ENCODE measurements at places on chromosomes 16 and 17.

DNA sequence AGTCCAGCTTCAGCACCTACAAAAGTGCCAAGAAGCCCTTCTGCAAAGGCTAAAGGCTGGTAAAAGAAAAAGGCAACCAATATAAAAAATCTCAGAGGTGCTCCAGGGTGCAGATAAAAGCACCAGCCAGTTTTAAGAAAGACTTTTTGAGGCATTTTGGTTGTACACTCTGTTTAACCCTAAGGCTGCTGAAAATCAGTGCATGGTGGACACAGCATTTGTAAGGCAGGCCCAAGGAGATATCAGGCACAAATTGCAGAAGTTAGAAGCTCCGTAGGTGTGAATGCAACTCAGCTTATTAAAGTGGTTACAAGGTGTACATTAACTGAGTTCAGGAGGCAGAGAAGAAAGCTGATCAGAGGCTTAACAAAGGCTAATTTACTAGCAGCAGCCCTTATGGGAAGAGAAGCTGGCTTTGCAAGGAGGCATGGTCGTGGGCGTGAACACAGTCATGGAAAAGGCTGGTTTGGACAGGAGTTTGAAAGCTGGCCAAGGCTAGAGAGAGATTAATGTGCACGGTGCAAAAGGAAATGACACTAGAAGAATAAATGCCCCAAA, 21.1 kb downstream of the ACSM1 start:
- no peak for DNase-seq

- no peak for DNase-seq
These were observed 42.6 kb downstream of the CYTH1 start for GRCh38 chr17:78739331-78739931.

- DNase-seq: no peak
These were observed 17.5 kb upstream of the ADAM11 start for GRCh38 chr17:44741316-44741715.

- peak; percentile 15 for DNase-seq
These were observed 426.7 kb upstream of the MAF start for GRCh38 chr16:80027007-80027965.

GRCh38 chr16:66084306-66084705, 282.2 kb upstream of the CDH5 start:
- DNase-seq: no peak

DNA sequence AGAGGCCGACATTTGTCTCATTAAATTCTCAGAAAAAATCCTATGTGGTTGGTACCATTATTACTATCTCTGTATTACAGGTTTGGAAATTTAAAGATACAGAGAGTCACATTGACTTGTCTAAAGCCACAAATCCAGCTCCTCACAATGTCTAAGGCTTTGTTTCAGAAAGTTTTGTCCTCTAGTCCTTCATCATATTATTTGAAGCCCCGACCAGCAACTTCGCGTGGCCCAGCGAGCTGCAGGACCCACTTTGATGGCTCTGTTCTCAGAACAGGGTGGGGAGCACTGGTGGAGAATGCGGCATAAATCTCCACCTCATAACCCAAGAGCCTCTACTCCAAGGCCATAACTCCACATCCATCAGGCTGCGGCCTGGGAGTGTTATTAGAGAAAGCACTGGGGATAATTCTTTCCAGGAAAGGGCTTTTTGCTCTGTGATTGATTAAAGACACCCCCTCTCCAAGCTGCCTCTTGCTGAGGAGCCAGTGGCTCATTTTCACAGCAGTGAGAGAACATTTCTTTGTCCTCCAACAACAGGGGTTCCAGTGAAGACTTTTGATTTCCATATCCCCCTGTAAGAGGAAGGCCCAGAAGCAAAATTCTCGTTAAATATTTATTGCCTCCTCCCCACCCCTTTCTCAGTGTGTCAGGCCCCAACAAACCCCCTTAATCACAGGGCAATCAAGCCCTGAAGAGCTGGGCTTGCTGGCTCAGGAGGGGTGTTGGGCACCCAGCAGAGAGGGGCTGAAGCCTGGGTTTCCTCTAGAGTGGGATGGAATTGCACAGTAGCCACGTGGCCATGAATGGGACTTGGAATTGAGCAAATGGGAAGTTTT, 113.7 kb upstream of the CDH11 start:
- DNase-seq: no peak

DNA sequence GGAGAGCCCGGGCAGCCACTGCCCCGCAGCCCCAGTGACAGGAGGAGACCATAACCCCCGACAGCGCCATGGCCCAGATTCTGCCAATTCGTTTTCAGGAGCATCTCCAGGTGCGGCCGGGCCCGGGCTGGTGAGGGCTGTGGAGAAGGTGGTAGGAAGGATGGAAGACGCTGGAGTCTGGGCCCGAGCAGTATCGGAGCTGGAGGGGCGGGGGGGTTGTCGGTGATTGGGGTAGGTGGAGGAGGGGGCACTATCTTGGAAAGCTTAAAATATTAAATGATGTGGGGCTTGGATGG, 317 bp downstream of the CLTC start:
- no peak for DNase-seq

- DNase-seq: no peak
These were observed 1.5 kb upstream of the ARHGDIG start for GRCh38 chr16:278863-279366.

GRCh38 chr16:62029947-62030346, 6.3 kb downstream of the CDH8 start:
- no peak for DNase-seq

DNA sequence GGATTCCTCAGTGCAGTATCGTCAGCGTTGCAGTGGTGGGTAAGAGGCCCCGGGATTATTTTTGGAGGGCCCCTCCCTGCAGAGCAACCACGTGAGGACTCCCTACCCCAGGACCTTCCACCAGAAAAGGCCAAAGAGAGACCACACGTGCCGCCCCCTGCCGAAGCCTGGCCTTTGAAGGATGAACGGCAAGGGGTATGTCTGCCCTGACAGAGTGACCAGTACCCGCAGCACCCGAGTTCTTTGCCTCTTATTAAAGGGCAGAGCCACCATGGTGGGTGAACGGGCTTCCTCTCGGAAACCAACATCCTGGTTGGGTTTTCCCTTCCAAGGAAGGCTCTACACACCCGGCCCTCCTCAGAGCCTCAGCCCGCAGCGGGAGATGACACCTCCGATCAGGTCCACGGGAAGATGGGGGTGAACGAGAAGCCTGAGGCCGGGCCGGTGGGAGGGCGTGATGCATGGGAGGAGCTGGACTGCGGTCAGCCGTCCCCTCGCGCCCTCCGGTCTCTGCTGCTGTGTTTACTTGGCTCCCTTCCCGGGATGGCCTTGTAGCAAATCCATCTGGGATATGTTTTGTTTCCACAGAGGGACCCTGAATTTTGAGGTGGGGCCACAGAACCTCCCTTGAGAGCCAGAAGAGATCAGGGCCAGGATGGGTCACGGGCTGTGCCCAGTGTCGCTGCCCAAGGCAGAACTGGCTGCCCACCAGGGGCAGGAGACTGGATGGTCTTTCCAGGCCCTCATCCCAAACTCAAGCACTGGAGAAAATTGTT, 49.1 kb downstream of the TBC1D16 start:
- DNase-seq: no peak

- no peak for DNase-seq
These were observed 521 bp upstream of the G6PC3 start for GRCh38 chr17:44069974-44070454.

DNA sequence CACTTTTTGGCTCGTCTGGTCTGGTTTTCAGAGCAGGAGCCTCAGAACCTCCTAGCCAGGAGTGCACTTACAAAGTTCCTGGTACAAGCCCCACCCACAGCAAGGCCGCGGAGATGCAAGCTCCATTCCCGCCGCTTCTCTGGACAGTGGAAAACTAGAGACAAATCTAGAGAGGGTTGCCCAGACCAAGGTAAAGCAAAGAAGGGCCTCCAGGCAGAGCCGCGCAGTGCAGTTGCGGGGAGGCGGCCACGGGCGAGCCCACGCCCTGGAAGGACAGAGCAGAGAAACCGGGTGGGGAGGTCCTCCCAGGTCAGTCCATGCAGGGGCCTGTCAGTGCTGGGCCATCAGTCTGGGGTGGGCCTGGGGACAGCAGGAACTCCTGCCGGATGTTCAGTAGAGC, 11.0 kb upstream of the OSGIN1 start:
- DNase-seq: no peak

DNA sequence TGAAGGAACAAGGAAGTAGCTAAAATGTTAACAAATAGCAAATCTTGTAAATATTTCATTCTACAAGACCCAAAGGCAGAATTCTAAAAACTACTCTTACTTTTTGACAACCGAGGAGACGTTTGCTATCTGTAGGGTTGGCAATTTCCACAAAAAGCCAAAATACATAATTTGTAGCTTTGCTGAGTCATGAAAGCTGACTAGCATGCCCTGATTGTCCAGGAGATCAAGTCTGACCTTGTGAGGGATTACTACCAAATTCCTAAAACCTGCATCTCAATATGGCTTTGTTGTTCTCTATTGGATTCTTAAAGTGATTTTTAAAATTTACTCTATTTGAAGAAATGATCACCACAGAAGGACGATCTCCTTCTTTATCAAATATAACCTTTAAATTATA, 10.8 kb downstream of the DNAJA2 start:
- DNase-seq: no peak

DNA sequence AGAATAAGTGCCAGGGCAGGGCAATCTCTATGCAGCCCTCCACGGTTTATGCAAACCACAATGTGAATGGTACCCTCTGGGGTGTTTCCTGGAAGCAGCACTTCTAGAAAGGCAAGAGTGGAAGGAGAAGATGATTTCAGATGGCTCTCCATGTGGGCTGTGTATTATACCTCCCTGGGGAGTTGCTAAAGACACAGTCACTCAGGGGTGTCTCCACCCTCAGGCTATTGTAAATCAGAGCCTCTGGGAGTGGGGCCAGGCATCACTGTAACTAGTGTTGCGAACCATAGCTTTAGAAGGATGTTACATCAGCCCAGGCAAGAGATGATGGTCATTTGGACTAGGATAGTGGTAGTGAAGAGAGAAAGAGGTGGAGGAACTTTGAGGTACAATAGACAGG, 83.3 kb upstream of the ZKSCAN2 start:
- DNase-seq: no peak

- DNase-seq: no peak
These were observed 7.8 kb upstream of the DUS1L start for GRCh38 chr17:82073446-82073845.

- no peak for DNase-seq
These were observed 5.5 kb downstream of the SERPINF1 start for GRCh38 chr17:1767358-1767757.

- no peak for DNase-seq
These were observed 38.2 kb upstream of the LITAF start for GRCh38 chr16:11624636-11625607.

DNA sequence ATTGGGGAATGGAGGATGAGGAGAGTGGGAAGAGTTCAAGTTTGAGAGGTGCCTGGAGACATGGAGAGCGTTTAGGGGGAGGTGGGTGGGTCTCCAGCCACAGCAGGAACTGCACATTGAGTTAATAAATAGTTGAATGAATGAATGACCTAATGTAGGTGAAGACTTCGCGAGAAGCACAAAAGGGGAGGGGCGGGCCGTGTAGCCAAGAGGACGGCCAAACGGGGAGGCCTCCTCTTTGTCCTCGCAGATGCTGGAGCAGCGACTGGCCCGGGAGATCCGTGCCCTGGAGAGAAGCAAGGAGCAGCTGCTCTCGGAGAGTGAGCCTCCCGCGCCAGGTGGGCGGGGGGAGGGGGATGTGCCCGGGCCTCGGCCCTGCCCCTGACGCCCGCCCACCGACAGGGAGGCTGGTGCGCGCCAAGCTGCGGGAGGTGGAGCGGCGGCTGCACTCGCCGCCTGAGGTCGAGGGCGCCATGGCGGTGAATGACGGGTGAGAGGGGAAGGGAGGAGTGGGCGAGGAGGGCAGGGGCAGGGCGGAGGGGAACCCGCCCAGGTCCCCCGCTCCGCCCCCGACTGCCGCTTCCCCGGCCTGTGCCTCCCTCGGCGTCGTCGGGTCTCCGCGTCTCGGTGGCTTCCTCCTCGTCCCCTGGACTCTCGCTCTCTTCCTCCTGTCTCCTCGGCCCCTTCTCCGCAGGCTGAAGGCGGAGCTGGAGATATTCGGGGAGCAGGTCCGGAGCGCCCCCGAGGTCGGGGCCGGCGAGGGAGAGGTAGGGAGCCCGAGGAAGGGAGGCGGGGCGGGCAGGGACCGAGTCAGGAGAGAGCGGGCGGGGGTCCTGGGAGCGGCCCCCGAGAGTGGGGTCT, 12.9 kb downstream of the SYCE1L start:
- peak; percentile 70 for DNase-seq

DNA sequence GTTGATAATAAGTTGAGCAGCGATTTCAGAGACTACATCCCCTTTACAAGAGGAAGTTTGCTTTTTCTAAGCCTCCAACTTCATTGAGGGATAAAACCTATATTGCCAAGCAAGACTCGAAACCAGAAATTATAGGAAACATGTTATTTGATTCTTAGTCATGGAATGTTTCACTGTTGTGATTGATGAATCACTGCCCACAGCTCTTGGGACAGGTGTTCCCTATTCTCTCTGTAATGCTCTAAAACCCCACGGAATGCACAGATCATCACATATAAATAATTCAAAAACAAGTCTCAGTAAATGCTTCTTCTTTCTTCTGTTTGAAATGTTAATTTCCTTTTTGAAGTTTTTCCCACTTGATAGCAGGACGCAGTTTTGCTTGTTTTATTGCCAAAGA, 809.5 kb upstream of the GOT2 start:
- DNase-seq: no peak

GRCh38 chr16:29028457-29029167, 43.8 kb downstream of the LAT start:
- no peak for DNase-seq

DNA sequence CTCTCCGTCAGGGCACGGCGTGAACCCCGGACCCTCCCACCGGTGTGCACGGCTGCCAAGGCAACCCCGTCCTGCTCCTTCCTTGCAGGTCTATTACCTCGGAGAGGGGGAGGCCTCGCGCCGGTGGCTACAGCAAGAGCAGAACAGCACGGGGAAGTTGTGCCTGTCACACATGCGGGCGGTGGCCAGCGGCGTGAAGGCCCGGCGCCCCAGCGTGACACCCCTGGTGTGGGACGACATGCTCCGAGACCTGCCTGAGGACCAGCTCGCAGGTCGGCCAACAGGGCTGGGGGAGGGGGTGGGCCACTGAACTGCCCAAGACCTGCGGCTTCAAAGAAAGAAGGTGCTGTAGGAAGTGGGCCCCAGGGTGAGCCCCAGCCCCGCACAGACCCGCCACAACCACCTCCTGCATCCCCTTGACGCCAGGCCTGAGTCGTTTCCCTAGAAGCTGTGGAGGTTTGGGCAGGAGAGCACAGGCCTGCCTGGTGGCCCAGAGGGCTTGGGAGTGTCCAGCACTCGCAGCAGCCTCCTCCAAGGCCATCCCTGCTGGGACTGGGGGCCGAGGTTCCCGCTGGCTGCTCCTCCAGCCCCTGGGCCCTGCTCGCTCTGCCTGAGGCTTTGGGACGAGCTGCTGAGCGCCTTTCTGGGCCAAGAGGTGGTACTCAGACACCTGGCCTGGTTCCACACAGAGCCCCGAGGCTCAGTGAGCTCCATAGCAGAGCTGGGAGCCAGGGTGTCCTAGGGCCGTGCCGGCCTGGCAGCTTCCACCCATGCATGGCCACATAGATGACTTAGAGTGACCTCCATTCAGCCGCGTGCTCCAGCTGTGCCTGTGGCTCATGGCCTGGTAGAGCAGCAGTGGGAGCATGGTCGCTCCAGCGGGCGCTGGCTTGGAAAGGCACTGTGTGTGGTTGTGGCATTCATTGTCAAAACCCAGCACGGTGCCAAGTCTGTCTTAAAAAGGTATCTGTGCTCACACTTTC, 14.7 kb downstream of the CYBC1 start:
- DNase-seq: no peak

GRCh38 chr16:85498607-85499006, 114.5 kb upstream of the GSE1 start:
- DNase-seq: no peak
